Cardiac atrium fibroblast (primary cell): ENCODE measurements at places on chromosomes 3 and 15. TPM values are rescaled to one million over a fixed set of nuclear protein-coding genes. Genes with fewer than 3 reads are reported as not detected.

Gene MUSTN1
- total RNA-seq, result not detected in 2 replicates

Gene GHSR
- not detected in 2 replicates for total RNA-seq

Gene PLA1A
- not detected in 2 replicates for total RNA-seq

Gene SAMD7
- not detected in 2 replicates for total RNA-seq

Gene HDC
- total RNA-seq, result not detected in 2 replicates

Gene SERINC4
- total RNA-seq, result not detected in 2 replicates

Gene CPN2
- not detected in 2 replicates for total RNA-seq

Gene RHOV
- not detected in 2 replicates for total RNA-seq

Gene GOLGA6D
- not detected in 2 replicates for total RNA-seq

Gene ECE2
- not detected in 2 replicates for total RNA-seq

Gene NME9
- not detected in 2 replicates for total RNA-seq
